Pancreas (tissue), 10 donors: ENCODE measurements at places on chromosomes 16 and 17. TPM values are rescaled to one million over a fixed set of nuclear protein-coding genes. Genes with fewer than 3 reads are reported as not detected.
A peak's percentile ranks its signal among the peaks of the same experiment; 100 is the strongest.

GRCh38 chr16:19940195-19940594 lies 55.5 kb upstream of the GPRC5B start:
- DNase-seq, result no peak

GRCh38 chr16:25996052-25996451 lies 304.3 kb downstream of the HS3ST4 start:
- DNase-seq, result no peak

DNA sequence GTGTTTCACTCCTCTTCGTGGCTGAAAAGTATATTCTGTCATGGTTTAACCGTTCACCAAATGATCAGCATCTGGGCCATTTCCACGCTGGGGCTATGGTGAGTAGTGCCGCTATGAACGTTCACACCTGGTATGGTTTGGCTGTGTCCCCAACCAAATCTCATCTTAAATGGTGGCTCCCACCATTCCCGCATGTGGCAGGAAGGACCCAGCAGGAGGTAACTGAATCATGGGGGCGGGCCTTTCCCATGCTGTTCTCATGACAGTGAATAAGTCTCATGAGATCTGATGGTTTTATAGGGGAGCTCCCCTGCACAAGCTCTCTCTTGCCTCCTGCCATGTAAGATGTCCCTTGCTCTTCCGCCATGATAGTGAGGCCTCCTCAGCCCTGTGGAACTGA lies 45.7 kb upstream of the ZNF469 start:
- no peak for DNase-seq

- no peak for DNase-seq
Measured at GRCh38 chr16:73288520-73288919, 240.6 kb upstream of the ZFHX3 start.

DNA sequence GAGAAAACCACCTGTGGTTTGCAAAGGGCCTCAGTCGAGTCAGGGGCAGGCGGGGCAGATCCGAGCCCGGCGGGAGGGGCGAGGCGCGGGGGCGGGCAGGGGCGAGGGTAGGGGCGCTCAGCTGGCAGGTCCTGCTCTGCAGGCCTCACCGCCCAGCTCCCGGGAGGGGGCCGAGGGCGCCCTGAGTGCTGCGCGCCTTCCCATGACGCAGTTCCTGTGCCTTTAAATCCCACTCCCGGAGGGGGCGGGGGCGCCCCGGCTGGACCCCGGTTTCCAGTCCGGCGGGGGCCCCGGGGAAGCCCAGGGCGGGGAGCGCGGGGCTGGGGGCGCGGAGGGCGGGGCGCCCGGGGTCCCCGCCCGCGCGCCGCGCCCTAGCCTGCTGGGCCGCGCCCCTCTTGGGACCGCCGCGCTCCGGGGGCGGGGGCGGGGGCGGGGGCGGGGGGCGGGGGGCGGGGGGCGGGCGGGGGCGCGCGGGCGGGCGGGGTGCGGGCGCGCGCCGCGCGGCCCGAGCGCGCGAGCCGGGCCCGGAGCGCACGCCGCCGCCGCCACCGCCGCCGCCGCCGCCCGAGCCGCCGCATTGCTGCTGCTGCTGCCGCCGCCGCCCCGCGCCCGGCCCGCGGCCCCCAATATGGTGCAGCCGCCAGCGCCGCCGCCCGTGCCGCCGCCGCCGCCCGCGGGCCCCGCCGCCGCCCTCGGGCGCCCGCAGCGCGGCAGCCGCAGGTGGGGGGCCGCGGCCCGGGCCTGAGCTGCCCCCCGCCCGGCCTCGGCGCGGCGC lies at the start of gene JPH3:
Gene JPH3, plus strand, starts transcription at position 508 of the 775 bp plus-strand sequence. CDS start 639 bp downstream, outside the sequence.
- DNase-seq, result no peak

DNA sequence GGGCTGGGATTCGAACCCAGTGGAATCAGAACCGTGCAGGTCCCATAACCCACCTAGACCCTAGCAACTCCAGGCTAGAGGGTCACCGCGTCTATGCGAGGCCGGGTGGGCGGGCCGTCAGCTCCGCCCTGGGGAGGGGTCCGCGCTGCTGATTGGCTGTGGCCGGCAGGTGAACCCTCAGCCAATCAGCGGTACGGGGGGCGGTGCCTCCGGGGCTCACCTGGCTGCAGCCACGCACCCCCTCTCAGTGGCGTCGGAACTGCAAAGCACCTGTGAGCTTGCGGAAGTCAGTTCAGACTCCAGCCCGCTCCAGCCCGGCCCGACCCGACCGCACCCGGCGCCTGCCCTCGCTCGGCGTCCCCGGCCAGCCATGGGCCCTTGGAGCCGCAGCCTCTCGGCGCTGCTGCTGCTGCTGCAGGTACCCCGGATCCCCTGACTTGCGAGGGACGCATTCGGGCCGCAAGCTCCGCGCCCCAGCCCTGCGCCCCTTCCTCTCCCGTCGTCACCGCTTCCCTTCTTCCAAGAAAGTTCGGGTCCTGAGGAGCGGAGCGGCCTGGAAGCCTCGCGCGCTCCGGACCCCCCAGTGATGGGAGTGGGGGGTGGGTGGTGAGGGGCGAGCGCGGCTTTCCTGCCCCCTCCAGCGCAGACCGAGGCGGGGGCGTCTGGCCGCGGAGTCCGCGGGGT lies at the start of gene CDH1:
Gene CDH1, plus strand, starts transcription at position 247 of the 684 bp plus-strand sequence. Its CDS starts 124 bp downstream, at position 371.
- peak; percentile 99 for DNase-seq

- no peak for DNase-seq
Measured at GRCh38 chr17:80264205-80265075, 3.8 kb downstream of the RNF213 start.

- no peak for DNase-seq
Measured at GRCh38 chr16:80441935-80442334, 98.9 kb upstream of the DYNLRB2 start.

- DNase-seq, result peak; percentile 76
Measured at GRCh38 chr17:45394913-45395568, 37.6 kb downstream of the ARHGAP27 start.

- no peak for DNase-seq
Measured at GRCh38 chr17:53950207-53950857, 127.6 kb downstream of the KIF2B start.

DNA sequence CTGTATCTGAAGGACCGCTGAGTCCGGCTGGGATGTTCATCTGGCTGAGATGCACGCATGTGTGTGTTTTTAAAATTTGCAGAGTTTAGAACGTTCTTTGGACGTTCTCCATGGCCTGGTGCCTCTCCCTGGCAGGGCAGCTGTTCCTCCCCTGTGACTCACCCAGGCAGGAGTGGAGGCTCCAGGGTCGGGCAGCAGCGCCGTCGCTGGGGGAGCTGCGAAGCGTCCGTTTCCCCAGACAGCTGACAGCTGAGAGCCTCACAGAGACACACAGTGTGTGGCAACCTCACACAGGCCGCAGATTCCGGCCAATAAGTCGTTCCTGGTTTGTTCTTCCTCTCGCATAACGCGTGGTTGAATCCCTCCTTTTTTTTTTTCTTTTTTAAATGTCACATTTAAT lies 80.6 kb downstream of the OR1D5 start:
- peak; percentile 25 for DNase-seq

GRCh38 chr17:82098939-82099763 lies 1.1 kb upstream of the FASN start:
- DNase-seq, result no peak

DNA sequence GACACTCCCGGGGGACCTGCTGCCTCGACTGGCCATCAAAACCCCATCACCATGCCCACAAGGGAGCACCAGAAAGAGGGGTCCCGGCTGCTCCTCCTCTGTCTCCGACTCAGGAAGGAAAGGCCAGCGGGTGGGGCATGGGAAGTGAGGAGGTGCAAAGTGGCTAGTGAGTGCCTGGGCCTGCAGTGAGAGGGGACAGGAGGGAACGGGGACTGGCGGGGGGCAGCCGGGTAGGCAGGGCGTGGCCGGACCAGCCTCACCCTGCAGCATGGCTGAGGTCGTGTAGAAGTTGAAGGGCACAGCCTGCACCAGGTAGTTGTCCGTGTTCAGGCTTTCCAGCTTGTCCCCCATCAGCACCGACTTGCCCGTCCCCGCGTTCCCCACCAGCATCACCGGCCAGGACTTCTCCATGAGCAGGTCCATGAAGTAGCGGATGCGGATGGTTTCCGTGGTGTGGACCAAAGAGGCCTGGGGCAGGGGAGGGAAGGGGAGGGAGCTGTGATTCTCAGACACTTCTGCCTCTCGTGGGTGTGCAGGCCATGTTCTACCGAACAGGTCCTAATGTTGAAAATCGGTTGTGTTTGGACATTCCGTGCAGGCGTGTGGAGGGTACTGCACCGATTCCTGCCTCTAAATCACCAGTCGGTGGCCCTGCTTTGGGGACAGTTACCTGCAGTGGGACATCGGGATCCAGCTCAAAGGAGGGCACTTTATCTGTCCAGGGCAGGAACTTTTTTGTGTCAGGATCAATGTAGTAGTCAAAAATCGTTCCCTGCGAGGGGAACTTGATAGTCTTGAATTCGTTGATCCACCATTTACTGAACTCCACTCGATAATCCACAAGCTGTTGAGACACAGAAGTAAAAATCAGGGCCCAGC lies 91.7 kb downstream of the DNAH17 start:
- DNase-seq, result no peak

DNA sequence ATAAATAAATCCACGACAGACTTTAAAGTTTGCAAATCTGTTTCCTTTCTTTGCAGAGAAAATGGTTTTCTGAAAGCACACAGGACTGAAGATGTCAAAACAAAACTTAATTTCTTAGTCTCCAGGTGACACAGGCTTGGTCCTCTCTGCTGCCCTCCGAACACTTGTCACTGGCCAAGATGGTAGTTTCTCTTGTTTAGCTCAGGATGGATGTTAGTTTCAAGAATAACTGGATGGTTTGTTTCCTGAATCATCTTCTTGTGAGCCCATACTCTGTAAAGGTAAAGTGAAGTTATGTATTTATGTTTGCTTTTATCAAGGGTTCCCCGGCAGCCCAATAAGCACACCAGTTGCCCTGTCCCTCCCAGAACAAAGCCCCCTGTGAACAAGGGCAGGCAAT lies 9.9 kb upstream of the FLCN start:
- no peak for DNase-seq

DNA sequence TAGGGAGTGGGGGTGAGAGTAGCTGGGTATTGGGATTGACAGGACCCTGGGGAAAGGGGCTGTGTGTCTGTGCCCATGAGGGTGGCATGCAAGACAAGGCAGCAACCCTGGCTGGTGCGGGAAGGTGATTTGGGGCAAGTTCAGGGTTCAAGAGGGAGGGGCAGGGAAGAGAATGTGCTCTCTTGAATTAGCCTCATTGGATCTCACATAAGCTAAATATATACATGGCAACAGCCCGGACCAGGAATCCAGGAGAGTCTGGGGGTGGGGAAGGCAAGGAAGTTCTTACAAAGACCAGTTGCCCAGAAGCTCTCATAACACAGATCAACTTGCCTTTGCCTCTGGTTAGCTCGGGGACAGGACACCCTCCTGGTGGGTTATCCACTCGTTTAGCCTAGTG lies 73.3 kb downstream of the IRX3 start:
- DNase-seq, result no peak

- no peak for DNase-seq
Measured at GRCh38 chr16:1650131-1650530, 27.9 kb upstream of the JPT2 start.

GRCh38 chr17:55962951-55963401 lies 190.3 kb upstream of the ANKFN1 start:
- no peak for DNase-seq

GRCh38 chr17:43341715-43342588 lies 56.8 kb upstream of the ARL4D start:
- DNase-seq, result no peak

DNA sequence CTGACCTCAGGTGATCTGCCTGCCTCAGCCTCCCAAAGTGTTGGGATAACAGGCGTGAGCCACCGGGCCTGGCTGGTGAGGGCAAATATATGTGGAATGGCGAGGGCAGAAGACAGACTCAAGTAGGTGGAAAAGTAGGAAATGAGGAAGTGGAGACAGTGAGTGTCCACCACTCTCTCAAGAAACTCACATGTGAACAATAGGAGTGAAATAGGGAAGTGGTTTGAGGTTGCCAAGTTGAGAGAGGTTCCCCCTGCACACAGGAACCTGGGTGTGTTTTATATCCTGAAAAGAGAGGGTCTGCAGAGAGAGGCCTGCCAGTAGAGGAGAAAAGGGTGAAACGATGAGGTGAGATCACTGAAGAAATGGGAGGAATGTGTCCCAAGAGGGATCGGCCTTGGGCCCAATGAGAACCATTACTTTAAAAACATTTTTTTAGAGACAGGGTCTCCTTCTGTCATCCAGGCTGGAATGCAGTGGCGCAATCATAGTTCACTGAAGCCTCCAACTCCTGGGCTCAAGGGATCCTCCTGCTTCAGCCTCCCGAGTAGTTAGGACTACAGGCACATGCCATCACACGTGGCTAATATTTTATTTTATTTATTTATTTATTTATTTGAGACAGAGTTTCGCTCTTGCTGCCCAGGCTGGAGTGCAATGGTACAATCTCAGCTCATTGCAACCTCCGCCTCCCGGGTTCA lies 17.1 kb upstream of the CORO1A start:
- no peak for DNase-seq

GRCh38 chr17:47652570-47652969 lies 2.9 kb downstream of the KPNB1 start:
- no peak for DNase-seq

DNA sequence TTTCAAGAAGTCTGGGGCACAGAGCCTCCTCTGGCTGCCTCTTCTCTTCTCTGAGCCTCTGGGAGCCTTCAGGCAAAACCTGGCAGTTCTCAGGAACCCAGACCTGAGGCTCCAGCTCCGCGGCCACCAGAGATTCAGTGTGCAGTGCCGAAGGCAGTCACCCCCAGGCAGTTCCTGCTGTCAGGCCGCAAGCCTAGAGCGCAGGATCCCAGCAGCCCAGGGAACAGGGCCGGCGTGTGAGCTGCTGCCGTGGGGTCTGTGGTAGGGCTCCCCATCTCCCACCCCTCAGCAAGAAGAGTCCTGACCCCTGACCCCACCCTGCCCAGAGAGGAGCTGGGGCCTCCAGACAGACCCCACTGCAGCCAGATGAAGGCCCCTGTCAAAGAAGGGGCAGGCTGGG lies 78.2 kb downstream of the AMFR start:
- DNase-seq, result peak; percentile 45

DNA sequence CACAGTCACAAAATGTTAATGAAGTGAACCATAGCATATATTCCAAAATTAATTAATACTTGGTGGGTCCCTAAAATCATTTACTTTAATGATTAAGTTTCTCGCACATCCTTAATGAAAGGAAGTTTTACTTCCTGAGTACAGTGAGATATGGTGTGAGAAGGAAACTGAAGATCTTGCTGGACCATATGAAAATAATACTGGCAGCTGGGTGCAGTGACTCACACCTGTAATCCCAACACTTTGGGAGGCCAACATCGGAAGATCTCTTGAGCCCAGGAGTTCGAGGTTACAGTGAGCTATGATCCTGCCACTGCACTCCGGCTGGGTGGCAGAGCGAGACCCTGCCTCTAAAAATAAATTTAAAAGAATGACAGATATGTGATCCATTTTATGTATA lies 62.5 kb downstream of the ABCA8 start:
- no peak for DNase-seq

GRCh38 chr17:49659661-49660382 lies 18.1 kb downstream of the SPOP start:
- DNase-seq, result no peak

STAT5A gene
- total RNA-seq, result 15.7 TPM

SLC13A5 gene
- not detected for total RNA-seq

SPHK1 gene
- 9.7 TPM for total RNA-seq

KRT28 gene
- not detected for total RNA-seq

KRT31 gene
- total RNA-seq, result not detected

PTX4 gene
- total RNA-seq, result not detected

C1QTNF1 gene
- total RNA-seq, result 7.4 TPM

NRN1L gene
- total RNA-seq, result not detected

PRAC2 gene
- total RNA-seq, result not detected

SPEM1 gene
- total RNA-seq, result not detected

SYCE1L gene
- total RNA-seq, result 3.2 TPM

CLEC18C gene
- total RNA-seq, result 0.31 TPM

CFAP97D1 gene
- not detected for total RNA-seq

TAC4 gene
- total RNA-seq, result not detected

TMEM220 gene
- total RNA-seq, result 3.0 TPM

FOXL1 gene
- total RNA-seq, result not detected
